Stimulated activated CD8-positive, alpha-beta memory T cell treated with anti-CD3 and anti-CD28 coated beads, Interleukin-4, amount 100 ng/mL, for 4 hours (primary cell): ENCODE measurements at places on chromosomes 6 and 20.
A peak's percentile ranks its signal among the peaks of the same experiment; 100 is the strongest.

DNA sequence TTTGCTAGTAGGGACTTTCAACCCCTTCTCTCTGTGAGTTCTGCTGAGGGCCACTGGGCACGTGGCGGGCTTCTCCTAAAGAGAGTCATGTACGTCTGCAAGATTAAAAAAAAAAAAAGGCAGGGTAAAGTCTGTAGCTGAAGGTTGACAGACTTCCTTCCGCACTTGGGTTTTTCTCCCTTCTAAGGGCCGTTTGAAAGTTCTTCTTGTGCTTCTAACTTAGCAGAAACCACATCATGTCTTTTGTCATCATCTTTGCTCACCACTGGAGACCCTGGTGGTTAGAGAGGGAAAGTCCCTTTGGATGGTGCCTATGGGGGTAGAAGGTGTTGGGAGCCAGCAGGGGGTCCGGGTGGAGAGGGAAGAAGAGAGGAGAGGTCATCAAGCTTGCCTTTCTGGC lies 31.4 kb downstream of the PRDM1 start:
- DNase-seq: peak; percentile 55

DNA sequence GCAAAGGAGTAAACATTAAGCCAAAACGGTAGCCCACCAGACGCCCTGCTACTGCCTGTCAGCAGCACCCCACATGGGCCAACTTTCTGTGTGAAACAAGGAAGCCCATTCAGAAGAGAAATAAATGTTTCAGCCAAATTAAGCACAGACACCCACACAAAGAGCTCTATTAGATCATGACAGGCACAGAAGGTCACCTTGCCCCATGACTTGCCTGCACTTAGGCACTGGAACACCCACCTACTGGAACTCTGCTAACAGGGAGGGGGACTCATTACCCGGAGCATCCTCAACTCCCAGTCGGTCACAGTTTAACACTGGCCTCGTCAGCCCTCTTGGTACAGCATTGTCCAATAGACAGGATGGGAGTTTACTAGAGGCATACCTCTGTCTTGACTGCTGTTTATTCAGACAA lies 31.8 kb downstream of the GFOD1 start:
- DNase-seq: no peak

- no peak for DNase-seq
These were observed 277.2 kb downstream of the PRKN start for GRCh38 chr6:162450358-162450757.

DNA sequence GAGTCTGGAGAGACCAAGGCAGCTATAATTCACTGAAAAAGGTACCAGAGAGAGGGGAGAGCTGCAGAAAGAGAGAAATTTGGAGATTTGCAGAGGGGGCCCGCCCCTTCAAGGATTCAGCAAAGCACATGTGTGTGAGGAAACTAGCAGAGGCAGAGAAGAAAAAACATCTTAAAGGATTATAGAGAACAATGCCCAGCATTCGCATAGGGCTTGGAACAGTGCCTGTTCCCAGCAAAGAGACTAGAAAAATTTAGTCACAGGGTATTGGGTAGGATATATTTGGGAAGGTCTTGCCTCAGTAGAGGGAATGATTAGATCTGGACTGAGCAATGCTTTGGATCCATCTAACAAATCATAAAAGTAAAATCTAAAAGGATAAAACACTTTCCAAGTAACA lies 44.0 kb downstream of the SRPK1 start:
- DNase-seq: no peak

DNA sequence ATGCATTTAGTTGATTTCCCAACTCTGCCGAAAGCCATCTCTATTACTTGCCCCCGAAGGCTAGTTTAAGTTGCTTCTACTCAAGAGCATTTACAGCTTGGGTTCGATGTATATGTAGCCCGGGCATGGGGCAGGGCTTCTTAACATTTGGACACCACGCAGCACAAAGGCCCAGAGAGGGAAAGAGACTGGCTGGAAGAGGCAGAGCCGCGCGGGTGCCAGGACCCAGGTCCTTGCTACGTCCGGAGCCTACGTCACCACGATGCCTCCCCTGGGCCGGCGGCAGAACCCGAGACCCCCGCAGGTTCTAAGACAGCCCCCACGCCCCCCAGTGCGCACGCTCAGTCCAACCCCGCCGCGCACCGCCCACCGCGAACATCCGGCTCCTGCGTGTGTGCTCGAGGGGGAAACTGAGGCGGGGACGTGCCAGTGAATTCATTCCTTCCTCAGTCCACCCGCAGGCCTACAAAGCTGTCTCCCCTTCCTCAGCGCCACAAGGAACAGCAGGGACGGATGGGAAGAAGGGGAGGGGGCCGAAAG lies 367 bp upstream of the PCIF1 start:
- DNase-seq: peak; percentile 24

GRCh38 chr6:11380969-11381744 lies 148.7 kb upstream of the NEDD9 start:
- no peak for DNase-seq

DNA sequence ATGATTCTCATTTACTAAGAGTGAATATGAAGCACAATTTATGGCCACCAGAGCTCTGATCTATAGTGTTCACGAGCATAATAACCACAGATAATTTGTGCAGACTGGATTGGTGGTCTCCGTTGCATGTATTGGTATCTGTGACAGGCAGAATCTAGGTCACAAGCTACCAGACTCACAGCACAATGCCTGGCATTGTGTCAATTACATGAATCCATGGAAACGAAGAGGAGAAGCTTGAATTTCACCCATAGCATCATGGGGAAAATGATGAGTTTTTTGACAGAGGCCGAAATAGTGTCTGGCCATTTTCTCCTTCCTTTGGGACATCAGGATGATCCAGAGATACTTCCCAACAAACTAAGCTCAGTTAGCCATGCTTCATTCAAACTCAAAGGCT lies 52.3 kb upstream of the TMEM170B start:
- DNase-seq: no peak
